Cortex of kidney (tissue), 1 donor: ENCODE measurements at places on chromosomes 12 and 14.

GRCh38 chr14:71856199-71856919 lies 75.9 kb upstream of the RGS6 start:
- no peak for DNase-seq

DNA sequence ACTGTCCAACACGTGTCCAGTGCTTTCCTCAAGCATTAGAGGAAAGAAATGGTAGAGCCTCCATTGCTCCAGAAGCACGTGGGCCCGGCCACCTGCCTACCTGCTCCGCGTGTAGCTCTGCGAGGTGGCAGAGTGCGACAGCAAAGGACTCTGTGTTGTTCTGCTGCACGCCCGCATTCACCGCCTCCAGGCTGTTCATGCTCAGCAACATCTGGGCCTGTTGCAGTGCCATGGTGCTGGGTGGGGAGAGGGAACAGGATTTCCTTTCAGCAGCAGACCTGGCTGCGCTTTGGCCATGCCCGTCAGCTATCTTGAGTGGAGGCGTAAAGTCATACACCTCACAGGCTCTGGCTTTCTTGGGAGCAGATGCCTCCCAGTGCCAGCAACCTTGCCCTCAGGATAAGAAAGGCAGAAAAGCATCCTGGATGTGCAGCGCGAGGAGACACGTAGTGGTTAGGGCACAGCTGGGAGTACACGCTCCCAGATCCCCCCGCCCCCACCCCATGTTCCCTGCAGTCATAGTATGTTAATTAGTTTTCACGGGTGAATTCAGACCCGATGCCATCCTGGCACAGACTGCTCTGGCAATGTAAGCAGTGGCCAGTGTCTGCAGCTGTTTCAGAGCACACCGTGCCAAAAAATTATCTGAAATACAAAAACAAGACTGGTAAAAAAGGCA lies 25.1 kb downstream of the ANAPC5 start:
- no peak for DNase-seq

DNA sequence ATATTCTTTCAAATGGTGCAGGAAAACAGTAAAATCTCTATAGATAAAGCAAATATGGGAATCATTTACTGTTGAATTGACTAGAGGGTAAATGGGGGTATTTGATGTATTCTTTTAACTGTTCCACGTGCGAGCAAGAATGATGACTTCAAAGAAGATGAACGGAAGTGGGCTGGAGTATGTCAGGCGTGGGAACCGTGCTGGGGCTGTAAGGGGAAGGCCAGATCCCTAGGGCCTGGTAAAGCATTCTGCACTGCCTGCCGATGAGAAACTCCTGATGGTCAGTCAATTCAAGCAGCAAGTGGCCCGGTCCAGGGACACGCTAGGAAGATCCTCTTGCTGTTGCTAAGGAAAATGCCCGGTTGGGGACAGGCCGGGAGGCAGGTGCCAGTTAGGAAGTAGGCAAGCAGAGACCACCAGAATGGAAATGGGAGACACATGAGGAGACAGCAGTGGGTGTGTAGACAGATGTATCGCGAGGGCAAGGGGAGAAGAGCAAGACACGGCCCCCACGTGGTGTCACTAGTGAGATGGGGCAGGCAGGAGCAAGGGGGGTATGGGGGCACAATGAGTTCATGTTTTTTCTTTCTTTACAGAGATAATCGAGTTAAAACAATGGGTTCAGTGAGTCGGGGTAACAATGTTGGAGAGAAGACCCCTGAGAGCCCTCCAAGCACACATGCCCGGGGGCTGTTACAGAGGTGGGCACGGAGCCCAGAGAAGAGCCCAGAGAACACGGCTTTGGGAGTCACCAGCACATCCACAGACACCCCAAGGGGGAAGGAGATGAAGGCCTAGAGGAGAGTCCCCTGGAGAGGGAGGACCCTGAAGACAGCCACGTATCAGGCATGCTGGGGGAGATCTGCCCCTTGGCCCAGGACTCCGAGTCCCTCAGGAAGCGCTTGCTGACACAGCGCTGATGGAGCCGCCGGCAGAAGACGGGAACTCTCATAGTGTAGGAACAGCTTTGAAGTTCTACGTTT lies 37.2 kb downstream of the FBXO21 start:
- no peak for DNase-seq

DNA sequence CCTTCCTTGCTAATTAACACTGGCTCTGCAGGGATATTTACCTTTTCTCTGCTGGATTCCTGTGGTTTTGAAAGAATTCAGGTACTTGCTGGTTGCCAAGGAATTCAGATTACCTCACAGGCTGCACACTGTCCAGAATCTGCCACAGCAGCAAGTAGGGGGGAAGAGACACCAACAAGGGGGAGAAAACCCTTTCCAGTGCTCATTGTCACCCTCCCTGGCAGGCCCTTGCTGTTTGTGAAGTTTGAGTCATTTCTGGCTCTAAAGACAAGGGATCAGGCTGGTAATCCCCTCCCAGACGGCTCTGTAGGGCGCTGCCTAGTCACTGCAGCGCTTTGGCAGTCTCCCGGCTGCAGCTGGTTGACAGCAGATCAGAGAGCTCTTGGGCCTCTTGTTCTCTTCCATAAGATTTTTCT lies 50.8 kb downstream of the TTLL5 start:
- DNase-seq, result no peak

DNA sequence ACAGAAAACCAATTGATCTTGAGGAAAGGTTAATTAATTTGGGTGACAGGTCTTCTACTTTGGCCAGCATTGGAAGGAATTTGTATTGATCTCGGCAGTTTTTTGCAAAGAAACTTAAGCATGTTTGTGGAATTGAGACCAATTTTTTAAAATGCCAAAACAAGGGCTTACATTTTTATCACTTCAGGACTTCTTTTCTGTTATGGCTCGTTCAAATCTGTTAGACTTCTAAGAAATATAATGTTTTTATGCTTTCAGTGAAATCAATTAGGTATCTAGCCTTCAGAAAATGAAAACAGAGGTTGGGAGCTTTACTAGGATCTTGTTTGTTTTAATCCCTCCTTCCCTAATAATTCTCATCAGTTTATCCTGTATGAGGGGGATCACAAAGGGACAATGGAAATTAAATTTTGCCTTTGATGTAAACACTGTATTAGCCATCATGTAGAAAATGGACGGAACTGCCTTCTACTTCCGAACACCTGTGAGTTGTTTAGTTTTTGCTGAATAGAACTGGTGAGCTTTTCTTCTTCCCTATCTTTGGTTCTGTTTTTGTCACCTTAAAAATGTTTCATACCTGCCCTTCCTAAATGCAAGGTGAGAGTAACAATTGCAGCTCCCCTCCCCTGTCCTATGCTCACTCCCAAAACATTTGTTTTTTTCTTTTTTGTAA lies 7.8 kb downstream of the FOXA1 start:
- DNase-seq, result no peak

DNA sequence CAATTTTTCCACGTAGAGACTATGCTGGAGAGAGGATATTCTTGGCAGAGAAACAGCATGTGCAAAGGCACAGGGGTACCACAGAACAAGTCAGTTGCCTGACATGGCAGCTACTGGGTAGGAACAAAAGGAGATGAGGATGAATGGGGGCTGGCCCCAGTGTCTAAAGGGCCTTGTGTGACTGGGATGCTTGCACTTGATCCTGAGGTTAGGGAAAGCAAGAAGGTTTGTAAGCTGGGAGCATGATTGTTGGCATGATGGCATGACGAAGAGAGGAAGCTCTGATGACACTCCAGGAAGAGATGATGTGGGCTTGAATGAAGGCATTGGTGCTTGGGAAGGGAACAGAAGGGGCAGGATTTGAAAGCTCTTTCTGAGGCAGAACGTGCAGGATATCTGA lies 139.1 kb downstream of the ZFP36L1 start:
- DNase-seq, result no peak

DNA sequence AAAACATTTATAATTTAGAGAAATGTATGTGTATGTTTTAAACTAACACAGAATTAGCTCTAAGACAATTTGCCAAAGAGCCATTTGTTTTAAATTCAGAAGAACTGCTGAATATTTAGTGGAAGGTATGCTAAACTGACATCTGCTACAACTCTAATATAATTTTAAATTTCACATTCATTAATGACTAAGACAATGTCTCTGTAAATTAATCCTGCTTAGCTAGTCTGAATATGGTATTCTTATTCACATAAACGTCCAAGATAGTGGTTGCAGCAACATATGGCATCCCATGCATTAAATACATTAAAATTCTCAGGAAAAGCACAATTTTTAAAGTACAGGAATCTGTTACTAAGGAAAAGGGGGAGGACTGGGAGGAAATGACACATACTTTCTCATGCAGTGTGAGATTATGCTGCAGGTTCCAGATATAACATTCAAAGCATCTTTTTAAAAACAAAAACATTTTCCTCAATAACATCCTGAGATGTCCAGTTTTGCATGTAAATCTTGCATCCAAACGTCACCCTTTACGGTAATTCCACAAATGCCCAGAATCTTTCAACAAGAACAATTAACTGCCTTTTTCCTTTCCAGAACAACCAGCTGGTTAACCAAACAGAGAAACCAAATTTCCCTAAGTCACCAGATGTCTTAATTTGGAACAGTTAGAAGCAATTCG lies 26.9 kb downstream of the WDR89 start:
- DNase-seq, result no peak

- no peak for DNase-seq
Observed at GRCh38 chr12:25653487-25654175, 100.5 kb upstream of the LMNTD1 start.

DNA sequence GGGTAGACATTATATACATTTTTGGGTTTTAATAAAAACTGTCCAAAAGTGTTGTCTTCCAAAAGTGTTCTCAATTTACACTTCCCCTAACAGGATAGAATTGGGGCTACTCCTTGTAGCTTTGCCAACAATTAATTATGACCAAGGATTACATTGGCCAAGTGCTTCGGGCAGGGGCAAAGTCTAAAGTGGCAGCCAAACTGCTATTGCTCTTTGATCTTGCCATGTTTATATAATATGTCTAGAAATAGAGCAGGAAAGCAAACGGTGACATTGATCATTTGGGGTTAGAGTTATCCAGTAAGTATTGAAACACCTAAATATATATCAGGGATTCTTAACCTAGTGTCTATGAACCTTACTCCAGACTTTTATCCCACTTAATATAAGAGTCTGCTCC lies 31.2 kb upstream of the IGF1 start:
- DNase-seq, result no peak

DNA sequence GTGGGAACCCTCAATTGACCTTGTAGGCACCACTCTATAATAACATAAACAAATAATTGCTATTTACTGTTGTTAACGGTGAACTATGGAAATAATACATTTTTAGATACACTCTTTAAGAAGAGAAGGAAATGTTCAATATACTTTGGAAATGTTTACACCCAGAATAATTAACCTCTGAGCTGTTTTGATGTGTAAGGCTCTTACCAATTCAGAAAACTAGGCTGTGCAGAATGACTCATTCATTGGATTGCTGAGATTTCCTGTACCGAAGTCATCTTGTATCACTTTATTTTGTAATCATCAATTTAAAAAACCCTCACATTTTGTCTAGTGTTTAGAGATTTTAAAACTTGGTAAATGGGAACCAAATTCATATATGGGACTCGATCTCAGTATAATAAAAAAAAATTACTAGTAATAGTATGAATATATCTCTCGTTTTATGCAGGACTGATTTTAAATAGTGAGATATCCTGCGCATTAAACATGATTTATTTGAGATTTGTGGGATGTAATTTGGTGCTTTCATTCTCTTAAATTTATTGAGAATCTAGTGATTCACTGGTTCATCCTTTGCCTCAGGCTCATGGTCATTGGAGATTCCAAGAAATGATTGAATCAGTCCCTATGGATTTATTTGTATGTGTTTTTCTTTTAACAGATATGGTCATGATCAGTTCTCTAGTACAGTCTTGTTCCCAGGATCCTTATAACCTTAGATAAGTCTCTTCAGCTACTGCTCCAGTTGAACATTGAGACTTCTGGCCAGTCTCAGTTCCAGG lies 3.9 kb downstream of the SAMD4A start:
- no peak for DNase-seq

- DNase-seq, result no peak
Observed at GRCh38 chr12:49059299-49060171, 1.1 kb downstream of the KMT2D start.

DNA sequence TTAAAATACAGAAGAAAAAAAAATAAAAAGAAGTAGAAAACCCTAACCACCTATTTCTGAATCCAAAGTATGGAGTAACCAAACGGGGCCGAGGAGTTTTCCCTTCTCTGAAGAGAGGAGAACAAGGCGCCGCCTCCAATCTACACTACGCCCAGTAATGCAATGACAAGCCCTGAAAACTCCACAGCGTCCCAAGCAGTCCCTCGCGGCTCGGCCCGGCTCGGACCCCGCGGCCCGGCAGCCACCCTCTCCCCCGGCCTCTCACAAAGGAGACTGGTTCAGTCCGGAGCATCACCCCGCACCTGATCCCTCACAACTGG lies 371 bp downstream of the CHD8 start:
- DNase-seq, result no peak

DNA sequence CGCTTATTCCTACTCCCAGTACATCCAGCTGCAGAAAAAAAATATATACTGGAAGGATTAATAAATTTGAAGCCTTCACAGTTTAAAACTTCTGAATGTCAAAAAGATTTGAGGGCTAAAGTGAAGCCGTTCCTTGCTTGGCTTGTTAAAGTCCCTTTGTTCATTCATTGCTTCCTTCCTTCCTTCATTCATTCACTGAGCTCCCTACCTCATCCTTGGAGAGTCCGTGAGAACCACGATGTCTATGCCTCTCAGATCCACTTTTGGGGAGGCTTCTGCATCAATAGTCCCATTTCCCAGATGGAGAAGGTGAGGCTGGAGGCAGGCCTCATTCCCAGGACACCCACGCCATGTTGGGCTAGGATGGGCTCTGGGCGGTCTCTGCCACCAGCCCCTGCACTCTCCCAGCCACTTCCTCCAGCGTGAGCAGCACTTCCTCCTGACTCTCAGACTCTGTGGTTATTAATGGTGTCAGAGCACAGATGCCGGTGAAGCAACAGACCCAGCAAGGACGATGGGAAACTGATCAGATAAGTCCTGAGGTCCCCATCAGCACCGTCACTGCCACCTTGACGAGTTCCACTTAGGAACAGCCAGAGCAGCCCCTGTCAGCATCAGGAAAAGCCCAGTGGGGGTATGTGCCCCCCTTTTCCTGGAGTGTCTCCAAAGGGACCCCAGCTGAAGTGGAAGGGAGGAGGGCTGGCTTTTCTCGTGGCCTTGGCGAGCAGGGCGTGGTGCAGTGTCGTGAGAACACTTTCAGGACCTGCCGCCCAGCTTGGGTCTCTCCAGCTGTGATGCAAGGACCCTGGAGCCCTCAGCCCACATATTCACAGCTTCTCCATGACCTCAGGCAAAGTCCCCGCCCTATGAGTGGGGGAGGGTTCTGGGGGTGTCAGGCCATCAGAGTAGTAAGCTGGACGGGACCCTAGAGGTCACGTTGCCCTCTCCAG lies 21.2 kb downstream of the ASB2 start:
- no peak for DNase-seq

GRCh38 chr12:131690320-131690719 lies 20.6 kb upstream of the SFSWAP start:
- no peak for DNase-seq

- no peak for DNase-seq
Observed at GRCh38 chr12:121769831-121770301, 23.6 kb downstream of the RHOF start.

DNA sequence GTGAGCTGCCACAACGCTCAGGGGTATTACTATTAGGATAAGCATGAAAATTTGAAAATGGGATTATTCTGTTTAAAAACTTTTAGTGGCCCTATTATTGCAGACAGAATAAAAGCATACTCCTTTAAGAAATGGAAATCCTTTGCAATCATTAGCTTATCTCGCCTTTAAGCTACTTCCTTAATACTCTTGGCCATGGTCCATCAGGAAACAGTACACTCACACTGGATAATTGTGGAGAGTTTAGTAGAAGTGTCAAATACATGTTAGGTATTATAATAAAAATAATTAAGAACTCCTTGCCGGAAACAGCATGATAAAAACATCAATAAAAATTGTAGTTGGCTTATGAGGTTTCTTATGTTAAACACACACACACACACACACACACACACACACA lies 100.4 kb upstream of the PPFIA2 start:
- DNase-seq, result no peak
